ENCODE measurements at places on chromosomes 2 and 18.
A peak's percentile ranks its signal among the peaks of the same experiment; 100 is the strongest.

- DNase-seq, result no peak
These were observed 246.4 kb downstream of the CDH20 start for GRCh38 chr18:61579581-61579980.

DNA sequence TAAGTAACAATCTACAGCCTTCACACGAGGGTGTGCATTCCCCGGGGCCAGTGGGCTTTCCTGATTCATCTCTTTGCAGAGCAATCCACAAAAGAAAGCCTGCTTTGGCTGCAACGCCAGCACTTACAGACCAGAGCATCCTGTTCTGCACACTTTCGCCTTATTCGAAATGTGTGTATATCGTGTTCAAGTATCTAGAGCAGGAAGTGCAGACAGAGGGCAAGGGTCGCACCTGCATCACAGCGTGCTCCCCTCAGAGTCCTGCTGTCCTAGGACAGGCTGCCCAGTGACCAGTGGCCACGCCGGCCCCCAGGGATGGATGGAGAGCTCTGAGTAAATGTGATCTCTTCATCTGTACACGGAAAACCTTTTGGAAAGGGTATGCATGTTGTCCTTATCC, 264.3 kb downstream of the ZNF516 start:
- no peak for DNase-seq

DNA sequence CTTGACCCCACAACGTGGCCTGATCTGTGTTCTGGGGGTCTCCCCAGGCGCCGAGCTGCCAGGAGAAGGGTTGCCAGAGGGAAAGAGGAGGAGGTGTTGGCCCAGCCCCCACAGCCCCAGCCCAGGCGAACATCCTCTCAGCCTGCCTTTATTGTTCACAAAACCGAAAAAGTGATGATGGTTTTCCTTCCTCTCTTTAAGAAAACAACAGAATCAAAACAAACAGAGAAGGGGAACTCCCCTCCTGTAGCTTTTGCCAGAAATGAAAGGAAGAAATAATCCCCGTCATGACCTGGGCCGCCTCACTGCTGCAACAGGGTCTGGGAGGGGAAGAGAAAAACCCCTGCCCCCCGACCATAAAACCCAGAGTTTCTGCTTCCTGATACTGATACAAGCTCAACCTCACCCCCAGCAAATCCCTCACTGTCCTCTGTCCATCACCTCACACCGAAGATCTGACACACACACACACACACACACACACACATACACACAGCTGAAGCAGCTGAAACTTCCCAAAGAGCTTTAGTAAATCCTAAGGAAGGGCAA, 52.0 kb downstream of the ZFP36L2 start:
- no peak for DNase-seq

- no peak for DNase-seq
These were observed 106.1 kb downstream of the UGGT1 start for GRCh38 chr2:128197059-128197458.

DNA sequence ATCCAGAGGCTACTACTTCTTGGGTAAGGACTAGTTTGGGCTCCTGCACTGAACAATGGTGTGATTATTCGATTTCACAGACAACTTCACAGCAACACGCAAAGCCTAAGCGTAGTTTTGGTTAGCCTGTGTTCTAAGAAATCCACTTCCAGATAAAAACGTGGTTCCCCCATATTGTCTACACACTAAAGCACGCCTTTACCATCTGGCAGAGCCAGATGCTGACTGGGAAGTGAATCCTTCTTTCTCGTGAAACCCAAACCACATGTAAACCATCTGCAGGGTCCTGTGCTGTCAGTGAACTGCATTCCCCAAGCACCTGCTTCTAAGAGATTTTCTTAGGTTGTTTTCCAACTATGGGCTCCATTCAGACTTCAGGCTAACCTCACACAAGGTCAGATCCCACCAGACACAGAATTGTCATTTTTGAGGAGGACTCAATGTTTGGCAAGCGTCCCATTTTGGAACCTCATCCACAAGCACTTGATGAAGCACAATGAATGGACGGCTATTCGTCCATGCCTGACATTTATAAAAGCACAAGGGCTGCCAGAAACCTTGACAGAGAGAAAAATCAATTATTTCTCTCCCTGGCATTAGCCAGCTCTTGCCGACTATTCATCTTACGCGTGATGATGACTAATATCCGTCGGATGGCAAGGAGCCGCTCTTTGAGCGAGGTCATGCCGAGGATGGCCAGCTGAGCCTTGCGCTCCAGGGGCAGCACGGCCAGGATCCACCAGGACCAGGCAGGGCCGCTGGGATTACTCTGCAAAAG, 38.4 kb downstream of the LONRF2 start:
- no peak for DNase-seq

- no peak for DNase-seq
These were observed 358.7 kb upstream of the TNP1 start for GRCh38 chr2:217218269-217219163.

GRCh38 chr2:11099122-11100065, 55.9 kb upstream of the SLC66A3 start:
- DNase-seq, result no peak

- no peak for DNase-seq
These were observed 1452.2 kb upstream of the ACVR2A start for GRCh38 chr2:146392631-146393030.

GRCh38 chr2:69914164-69914949, 552 bp upstream of the MXD1 start:
- peak; percentile 100 for DNase-seq

DNA sequence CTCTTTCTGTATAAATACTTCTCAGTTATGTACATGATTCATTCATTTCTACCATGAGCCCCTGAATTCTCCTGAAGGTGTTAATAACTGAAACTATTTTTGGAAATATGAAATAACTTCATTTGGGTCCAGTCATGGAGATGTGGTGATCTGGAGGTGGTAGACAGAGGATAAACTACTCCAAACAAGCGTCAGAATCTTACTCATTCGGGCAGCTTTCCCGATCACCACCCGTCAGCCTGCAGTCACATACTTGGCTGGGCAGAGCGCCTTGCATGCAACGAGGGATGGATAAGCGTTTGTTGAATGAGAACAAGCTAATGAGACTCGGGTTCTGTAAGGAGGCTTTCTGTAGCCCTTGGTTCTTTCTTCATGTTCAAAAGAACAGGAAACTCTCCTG, 222.7 kb downstream of the CD226 start:
- DNase-seq, result peak; percentile 10

DNA sequence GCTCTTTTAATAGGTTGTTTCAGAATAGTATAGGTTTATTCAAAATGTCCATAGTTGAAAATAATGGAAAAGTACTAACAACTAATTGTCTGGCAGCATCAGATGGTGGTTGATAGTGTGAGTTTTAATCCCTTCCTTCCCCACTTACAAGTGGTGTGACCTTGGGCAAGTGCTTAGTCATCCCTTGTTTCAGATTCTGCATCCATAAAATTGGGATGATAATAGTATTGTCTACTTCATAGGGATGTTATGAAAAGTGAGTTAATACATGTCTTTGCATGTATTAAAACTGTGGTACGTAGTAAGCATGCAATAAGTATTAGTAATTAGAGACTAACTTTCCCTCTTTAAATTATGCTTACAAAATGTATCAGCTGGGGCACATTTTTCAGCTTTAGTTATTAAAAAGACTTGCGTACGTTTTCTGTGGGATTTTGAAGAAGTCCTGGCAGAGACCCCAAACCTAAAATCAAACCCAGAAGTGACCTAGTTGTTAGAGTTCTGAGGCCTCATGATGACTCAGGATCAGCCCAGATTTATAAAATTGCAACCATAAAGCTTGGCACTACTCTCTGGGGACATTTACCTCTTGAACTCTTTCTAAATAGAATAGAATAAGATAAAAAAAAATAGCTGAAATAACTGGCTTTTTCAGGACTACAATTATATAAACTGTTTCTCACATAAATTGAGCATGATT, 8.6 kb downstream of the ITGA4 start:
- DNase-seq, result no peak

DNA sequence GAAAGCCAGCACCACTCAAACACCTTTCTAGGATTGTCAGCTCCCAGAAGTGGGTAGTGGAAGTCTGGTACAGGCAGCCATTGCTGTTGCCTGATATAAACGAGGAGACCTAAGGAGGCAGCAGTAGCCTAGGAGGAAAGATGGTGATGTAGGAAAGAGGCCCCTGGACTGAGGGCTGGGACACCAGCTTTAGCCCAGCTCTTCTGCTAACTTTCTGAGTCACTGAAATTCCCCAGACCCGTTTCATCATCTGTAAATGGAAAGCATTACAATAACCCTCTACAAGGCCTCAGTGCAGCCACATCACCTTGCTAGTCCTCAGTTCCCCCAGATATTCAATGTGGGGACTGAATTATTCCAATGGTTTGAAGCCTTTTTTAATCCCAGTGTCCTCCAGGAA, 336.5 kb downstream of the TNS1 start:
- no peak for DNase-seq

DNA sequence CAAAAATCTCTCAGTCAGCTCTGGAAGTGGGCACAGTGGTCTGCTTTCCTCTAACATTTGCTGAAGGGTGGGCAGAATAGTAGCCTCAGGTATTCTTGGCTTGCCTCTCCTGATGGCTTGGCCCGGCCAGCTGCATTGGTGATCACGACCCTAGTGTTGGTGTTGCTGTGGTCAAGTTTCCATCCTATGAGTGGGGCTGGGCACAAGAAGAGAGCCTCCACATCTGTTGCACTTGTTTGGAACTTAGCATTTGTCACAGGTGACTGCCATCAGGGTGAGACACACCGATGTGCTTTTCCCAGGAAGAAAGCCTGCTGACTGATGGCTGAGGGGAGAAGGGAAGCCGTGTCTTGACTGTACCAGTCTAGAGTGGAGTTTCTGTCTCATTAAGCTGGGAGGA, 33.1 kb upstream of the SNORC start:
- no peak for DNase-seq

- no peak for DNase-seq
These were observed 139.8 kb upstream of the HS6ST1 start for GRCh38 chr2:128458505-128458904.

DNA sequence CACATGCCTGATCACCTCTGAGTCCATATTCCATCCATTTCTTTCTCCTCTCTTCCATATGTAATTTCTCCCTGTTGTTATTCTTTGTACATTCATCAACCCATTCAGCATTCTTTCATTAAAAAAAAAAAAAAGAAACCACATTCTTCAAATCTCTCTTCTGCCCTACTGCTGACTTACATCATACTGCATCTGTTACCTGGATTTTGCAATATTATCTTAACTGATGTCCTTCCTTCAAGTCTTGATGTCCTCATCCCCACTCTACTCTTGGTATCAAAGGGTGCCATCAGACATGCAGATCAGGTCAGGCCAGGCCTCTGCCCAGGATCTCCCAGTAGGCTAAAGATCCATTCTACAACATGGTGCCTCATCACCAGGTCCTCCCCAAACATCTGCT, 90.6 kb downstream of the SGPP2 start:
- DNase-seq, result no peak
